ENCODE measurements at places on chromosomes 3 and 15.

GRCh38 chr15:48481802-48482201, 150.6 kb downstream of the DUT start:
- H3K36me3 ChIP-seq, result no peaks in the 10 kb centered on the region
- H3K27me3 ChIP-seq, result no peaks in the 10 kb centered on the region
- DNase-seq, result no peak
- H3K27ac ChIP-seq, result no peak overlapping the region

GRCh38 chr3:123344175-123344906, 104.5 kb downstream of the ADCY5 start:
- no peak for DNase-seq
- H3K27me3 ChIP-seq, result peaks cover 20% of the 10 kb centered on the region
- peaks cover 2% of the 10 kb centered on the region for H3K4me1 ChIP-seq
- no peaks in the 10 kb centered on the region for H3K36me3 ChIP-seq
- H3K4me3 ChIP-seq, result no peak overlapping the region

- no peak overlapping the region for H3K27ac ChIP-seq
- H3K36me3 ChIP-seq, result no peaks in the 10 kb centered on the region
- H3K27me3 ChIP-seq, result peaks cover 13% of the 10 kb centered on the region
- no peak for DNase-seq
- H3K4me1 ChIP-seq, result no peaks in the 10 kb centered on the region
These were observed 53.4 kb downstream of the SLC6A11 start for GRCh38 chr3:10869460-10869859.

- no peaks in the 10 kb centered on the region for H3K4me1 ChIP-seq
- no peak overlapping the region for H3K4me3 ChIP-seq
- H3K36me3 ChIP-seq, result no peaks in the 10 kb centered on the region
These were observed 107.1 kb upstream of the FHIT start for GRCh38 chr3:61358364-61358763.

DNA sequence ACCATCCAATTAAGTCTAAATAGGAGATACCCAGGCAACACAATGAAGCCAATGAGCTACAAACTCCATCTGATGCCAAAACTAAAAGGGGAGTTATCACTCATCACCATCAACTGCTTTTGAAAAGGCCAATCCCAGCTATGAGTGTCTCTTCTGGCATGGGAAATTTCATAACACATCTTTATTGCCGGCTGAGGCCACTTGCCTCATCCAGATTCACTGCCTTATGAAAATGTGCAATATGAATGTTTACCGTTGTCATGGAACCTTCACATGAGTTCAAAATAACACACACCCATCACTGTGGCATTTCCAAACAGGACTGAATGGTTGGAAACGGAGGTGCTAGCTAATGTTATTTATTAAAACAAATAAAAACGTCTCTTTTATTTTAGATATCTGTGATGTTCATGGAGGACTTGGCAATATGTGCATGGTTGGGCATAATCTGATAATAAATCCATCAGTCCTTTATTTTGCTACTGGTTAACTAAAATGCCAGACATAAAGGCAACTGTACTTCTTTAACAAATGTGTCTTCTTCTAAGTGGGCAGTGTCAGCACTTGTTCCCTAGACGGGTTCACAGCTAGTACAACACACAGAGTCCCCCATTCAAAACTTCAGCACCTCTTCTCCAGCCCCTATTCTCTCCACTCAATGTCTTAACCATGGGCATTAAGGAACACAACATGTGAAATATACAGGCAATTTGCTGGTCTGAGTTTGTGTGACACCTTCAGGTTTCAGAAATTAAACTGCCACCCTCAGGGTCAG, 143.9 kb downstream of the MAGI1 start:
- no peak overlapping the region for H3K27ac ChIP-seq
- no peaks in the 10 kb centered on the region for H3K36me3 ChIP-seq
- no peaks in the 10 kb centered on the region for H3K27me3 ChIP-seq
- H3K4me3 ChIP-seq, result no peak overlapping the region

DNA sequence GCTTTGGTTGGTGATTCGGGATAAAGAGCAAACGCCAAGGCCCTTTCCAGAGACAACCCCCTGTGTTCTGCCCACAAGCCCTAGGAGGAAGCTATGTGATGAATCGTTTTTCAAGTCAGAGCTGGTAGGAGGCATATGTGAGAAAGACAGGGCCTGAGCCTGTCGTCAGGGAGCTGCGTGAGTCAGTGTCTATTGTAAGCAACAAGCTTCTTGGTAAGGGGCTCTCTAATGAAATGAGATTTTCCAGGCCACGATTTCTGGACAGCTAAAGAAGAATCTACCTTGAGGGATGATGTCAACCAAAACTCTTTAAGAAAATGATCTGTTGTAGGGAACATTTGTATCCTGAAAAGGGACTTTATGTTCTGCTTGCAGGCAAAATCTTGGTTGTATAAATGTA, 318.9 kb upstream of the IL12A start:
- no peaks in the 10 kb centered on the region for H3K4me1 ChIP-seq
- no peak overlapping the region for H3K27ac ChIP-seq
- H3K4me3 ChIP-seq, result no peak overlapping the region
- no peak for DNase-seq
- H3K27me3 ChIP-seq, result no peaks in the 10 kb centered on the region
- H3K36me3 ChIP-seq, result no peaks in the 10 kb centered on the region

DNA sequence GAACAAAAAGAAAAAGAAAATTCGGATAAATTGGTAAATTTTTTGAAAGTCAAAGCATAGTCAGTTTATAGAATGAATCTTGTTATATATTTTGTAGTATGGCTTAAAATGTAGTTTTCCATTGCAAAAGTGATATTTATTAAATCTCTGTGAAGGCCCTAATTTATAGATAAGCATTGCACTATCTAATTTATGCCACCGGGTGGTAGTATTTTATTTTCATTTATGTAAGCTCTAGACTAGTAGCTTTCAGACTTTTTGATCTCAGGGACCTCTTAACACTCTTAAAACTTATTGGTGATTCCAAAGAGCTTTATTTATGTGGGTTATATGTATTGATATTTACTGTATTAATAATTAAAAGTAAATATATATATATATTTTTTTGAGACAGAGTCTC, 133.9 kb upstream of the LRRFIP2 start:
- no peak overlapping the region for H3K4me3 ChIP-seq
- H3K4me1 ChIP-seq, result peaks cover 15% of the 10 kb centered on the region
- H3K36me3 ChIP-seq, result peaks cover 59% of the 10 kb centered on the region
- DNase-seq, result no peak
- H3K27me3 ChIP-seq, result no peaks in the 10 kb centered on the region
- H3K27ac ChIP-seq, result no peak overlapping the region

DNA sequence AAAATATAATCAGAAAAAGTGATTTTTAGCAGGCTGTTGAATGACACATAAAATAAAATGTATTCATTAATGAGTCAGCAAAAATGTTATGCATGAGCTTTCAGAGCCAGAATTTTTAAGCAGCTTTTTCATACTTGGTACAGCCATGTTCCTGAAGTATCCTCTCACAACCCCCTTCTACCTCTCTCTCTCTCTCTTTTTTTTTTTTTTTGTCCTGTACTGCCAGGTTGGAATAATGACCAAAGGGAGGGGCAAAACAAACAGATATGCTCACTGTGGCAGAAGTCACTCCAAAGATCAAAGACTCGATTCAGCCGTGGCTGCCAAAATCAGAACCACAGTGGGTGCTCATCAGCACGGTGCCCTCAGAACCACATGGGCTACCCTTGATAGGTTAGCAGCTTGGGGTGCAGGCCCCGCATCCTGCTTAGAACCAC, 383.0 kb downstream of the ZBTB20 start:
- no peaks in the 10 kb centered on the region for H3K36me3 ChIP-seq
- H3K27me3 ChIP-seq, result no peaks in the 10 kb centered on the region
- H3K4me3 ChIP-seq, result no peak overlapping the region
- no peak for DNase-seq
- H3K27ac ChIP-seq, result no peak overlapping the region
- H3K4me1 ChIP-seq, result peaks cover 26% of the 10 kb centered on the region

- no peak for DNase-seq
- H3K27me3 ChIP-seq, result no peaks in the 10 kb centered on the region
- H3K4me3 ChIP-seq, result no peak overlapping the region
- no peak overlapping the region for H3K27ac ChIP-seq
- H3K4me1 ChIP-seq, result no peaks in the 10 kb centered on the region
These were observed 100.2 kb downstream of the RYK start for GRCh38 chr3:134150476-134150875.

Measured in activated T-cell treated with anti-CD3 and anti-CD28 coated beads, Interleukin-2, amount 50 U/mL, for 24 hours (primary cell).